ENCODE measurements at places on chromosomes 5 and 9.

GRCh38 chr5:146363161-146363874, 24.7 kb downstream of the POU4F3 start:
- no peak for DNase-seq

DNA sequence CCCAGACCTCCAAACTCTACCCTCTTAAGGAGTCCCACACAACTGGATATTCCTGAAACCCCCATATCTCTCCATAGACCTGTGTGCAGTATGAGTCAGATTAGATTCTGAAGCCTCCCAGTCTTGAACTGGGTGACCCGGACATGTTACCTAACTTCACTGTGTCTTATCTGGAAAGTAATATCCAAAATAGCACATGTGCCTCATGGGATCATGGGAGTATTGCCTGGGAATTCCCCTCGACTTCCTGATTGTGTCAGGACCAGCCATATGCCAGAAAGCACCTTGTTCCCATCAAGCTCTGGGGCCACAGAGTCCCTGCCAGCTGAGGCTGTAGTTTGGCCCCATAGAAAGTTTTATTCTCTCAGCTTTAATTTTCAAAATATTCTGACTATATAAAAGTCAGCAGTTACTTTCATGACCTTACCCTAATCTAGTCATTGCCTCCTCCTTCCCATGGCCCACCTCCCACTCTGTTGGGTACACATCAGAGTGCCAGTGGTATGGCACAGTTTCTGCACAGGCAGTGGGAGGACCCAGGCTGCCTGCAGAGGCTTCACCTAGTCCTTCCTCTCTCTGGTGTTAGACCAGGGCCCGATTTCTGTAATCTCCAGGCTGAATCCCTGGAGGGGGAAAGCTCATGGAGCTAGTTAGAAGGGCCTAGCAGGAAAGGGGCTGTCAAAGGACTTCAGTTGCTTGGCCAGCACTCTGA, 19.5 kb upstream of the B4GALT1 start:
- DNase-seq: no peak

DNA sequence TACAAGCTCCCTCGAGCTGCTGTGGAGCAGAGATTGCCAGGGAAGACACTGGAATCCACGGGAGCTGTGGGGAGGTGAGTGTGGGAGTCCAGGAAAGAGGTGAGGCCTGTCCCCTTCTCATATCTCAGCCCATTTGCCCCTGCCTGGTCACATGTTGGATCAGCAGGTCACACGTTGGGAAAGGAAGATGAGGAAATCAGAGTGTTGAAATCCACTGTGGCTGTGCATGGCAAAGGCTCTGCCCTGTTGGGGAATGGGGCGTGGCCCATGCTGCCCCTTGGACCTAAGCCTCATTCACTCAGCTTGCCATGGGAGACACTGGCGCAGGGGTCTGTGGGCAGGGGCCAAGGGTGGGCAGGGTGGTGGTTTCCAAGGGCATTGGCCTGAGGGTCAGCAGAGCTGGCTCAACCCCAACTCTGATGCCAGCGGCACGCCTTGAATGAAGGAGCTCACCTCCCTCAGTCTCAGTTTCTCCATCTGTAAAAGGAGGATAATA, 85.4 kb upstream of the CPEB4 start:
- no peak for DNase-seq

- no peak for DNase-seq
These were observed 28.1 kb downstream of the ADGRD2 start for GRCh38 chr9:124478354-124478753.

- no peak for DNase-seq
These were observed 1.6 kb downstream of the HINT1 start for GRCh38 chr5:131163276-131164119.

DNA sequence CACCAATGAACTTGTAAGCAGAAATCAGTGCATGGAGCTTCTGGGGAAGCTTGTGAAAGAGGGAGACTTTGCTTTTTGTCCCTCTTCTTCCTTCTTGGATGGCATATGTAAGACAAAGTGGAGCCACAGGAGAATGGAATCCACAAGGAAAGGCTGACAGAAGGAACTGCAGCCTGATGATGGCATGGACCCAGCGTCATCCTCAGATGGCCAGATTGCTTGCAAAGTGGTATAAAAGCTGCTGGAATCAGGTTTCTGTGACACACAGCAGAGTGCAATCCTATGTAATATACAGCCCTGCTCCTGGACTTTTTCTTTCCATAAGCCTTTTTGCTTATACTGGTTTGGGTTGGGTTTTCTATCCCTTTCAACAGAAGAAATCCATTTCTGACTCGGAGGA, 31.4 kb upstream of the SPARC start:
- no peak for DNase-seq

DNA sequence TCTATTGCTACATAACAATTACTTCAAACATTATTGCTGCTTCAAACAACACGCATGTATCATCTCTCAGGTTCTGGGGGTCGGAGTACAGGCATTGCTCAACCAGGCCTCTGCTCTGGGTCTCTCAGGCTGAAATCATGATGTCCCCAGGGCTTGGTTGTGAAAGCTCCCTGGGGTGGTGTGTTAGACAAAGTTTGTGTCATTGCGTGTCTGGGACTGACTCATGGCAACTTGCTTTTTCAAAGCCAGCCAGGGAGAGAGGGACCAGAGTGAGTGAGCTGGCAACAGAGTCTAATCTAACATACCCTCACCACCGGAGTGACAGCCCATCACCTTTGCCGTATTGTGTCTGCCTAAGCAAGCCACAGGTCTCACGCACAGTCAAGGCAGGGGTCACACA, 259.2 kb upstream of the NFIL3 start:
- DNase-seq: no peak

DNA sequence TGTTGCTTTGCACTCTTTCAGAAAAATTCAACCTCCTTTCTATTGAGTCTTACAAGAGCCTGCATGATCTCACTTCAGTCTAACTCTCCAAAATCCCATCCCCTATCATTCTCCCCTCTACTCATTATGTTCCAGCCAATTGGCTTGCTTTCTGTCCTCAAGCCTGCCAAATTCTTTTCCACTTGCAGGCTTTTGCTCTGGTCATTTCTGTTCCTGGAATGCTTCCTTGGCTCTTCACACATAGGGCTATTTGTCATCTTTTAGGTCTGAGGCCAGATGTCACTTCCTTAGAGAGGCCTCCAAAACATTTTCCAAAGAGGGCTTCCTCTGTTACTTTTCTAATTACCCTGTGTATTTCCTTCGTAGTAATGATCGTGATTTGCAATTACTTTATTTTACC, 11.8 kb upstream of the CHD1 start:
- DNase-seq: no peak

DNA sequence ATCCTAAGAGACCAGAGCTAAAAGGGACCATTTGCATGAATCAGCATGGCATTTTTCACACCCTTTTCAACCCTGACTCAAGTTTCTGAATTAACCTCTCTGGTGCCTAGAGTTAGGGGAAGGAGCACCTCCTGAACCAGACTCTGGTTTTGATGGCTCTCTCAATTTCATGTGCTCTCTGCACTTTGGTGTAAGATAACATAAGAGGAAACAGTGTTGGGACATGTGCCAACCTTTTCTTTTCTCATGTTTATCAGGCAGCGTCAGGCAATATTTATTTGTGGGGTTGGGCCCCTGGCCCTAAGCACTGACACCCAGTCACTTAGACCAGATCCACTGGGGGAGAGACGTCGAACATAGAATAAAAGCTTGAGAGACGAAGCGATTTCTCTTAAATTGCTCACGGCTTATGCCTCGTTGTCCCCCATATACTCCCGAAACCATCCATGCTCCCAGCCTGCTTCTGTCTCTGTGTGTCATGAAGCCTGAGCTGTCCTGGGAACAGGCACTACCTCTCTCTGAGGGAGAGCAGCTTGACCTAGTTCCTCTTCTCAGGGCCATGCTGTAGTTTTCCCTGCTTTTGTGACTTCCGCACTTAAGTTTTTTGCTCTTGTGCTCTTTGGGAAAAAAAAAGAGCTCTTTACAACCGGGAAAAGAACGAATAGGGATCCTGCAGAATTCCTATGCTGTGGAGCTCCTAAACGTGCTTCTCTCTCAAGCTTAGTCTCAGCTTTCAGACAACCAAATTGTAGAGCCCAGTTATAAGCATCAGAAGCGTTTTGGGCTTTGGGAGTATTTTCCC, 195.7 kb downstream of the NR3C1 start:
- no peak for DNase-seq

- no peak for DNase-seq
These were observed 12.1 kb downstream of the JAK2 start for GRCh38 chr9:4997196-4997595.

- DNase-seq: no peak
These were observed 60.0 kb upstream of the TYRP1 start for GRCh38 chr9:12633016-12633765.

DNA sequence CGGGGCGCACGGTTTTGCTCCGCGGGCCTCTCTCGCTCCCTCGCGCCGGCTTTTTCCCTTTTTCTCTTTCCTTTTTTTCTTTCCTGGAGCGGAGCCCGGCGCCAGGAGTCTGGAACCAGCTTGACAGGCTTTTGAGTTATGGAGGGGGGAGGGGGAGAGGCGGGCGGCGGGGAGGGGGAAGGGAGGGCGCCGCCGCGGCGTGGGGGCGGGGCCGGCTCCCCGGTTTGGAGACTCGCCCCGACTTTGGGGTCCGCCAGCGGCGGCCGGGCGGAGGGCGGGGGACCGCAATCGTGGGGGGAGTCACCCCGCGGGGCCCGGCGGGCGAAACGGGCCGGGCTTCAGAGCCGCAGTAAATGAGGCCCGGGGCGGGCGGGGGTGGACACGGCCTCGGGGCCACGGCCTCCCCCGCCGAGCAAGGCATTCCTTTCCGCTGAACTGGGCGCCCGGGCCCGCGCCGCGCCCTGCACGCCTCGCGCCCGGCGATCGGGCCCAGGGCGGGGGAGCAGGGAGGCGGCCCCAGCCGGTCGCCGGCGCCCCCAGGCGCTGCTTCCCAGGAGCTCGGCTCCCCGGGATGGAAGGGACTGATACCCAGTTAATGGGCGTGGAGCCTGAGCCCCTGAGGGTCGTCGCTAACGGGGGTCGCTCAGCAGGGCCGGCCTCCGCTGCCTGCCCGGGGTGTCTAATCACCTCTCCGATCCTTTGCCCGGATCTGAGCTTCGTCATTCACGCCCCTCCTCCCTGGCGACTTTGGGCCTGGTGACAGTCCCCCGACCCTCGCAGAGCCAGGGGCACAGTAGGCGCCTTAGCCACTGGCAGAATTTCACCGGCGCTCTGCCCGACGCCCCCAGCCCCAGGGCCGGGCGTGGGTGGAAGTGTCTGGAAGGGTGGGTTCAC, 138.1 kb downstream of the C9orf50 start:
- DNase-seq: no peak

DNA sequence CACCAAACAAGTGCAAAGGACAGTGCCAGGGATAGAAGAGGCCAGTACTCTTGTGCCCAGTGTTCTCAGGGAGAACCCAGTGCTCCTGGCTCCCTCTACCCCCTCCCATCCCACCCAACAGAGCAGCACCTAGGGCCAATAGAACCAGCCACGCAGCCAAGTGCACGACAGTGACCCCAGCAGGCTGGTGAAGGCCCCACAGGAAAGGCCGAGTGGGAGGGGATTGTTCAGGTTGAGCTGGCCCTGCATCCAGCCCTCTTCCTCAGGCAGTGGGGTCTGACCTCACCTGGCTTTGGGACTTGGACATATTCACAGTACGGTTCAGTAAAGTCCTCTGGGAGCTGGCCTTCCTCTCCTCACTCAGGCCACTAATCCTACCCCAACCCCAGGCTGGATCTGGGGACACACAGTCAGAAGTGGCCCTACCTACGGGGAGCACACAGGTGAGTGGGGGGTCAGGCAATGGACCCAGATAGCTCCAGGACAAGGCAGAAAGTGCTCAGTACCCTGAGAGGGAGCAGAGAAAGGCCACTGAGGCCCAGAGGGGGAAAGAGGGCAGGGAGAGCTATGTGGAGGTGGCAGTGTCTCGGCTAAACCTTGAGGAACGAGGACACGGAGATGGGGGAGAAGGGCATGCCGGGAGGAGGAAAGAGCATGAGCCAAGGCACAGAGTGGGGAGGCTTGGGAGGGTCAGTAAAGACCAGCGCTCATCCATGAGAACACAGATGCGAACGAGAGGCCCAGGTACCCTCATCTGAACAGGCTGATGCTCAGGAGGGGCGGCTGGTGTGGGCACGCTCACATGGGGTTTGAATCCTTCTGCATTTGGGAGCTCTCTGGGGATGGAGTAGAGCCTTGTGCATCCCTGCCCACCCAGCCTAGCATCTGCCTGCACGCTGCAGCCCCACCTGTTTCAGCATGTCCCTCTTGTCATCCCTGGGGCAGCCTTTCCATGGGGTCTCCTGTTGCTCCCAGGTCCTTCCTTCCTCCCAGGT, 25.6 kb downstream of the POLR1E start:
- DNase-seq: no peak

- DNase-seq: no peak
These were observed 319.2 kb downstream of the GADD45G start for GRCh38 chr9:89923961-89924504.

DNA sequence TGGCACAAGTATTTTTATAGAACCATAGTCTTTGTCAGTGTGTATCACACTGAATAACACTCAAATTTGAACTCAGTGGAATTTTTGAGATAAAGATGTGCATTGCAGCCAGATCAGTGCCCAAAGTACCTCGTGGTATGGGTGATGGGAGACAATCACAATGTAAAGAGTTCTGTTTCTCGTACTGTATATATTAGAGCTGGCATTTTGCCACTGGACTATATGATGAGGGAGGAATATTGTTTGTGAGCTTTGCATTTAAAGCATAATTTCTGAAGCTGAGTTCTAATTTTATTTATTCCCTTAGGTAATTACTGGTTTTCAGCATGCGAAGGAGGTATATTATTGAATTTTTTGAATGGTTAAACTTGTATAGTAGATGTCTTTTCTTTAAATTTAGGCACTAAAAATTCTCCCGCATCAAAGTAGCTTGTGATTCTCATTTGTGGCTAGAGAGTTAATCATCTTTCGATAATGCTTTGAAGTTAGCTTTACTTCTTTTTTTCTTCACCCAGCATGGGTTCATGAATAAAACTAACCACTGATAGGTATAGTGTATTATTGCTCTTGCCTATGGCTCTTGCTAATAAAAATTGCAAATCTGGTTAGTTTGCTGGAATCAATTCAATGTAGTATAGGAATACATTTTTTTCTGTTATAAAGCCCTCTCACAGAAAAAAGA, 43.1 kb downstream of the PAM start:
- no peak for DNase-seq

DNA sequence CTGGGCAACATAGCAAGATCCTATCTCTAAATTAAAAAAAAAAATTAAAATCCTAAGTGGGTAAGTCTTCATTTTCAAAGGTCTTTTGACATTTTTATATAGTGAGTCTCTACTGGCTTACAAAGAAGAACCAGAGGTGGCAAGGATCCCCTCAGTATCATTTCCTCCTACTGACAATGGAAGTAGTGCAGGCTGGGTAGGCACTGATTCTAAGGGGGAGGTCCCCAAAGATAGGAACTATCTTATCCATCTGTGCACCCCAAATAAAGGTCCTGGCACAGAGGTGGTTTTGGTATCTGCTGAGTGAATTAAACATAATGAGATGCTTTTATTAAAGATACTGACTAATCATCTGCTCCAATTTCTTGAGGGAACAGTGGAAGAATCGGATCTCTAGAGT, 4.2 kb downstream of the FAM193B start:
- DNase-seq: no peak

- DNase-seq: no peak
These were observed at the start of gene PCDHGA4 for GRCh38 chr5:141354900-141355469. TSS of gene PCDHGA4 (plus strand) at chr5:141355021. CDS start at chr5:141355108, 87 bp downstream.

Measured in activated T-helper 1 cell treated with anti-CD3 and anti-CD28 coated beads, Interleukin-2, amount 50 U/mL, for 16 hours (primary cell).